NCI-H69 (cell line): ENCODE measurements at places on chromosomes 2 and 18.

GRCh38 chr2:240369801-240370585 is 65.5 kb upstream of the GPC1 start:
- DNase-seq, result no peak

DNA sequence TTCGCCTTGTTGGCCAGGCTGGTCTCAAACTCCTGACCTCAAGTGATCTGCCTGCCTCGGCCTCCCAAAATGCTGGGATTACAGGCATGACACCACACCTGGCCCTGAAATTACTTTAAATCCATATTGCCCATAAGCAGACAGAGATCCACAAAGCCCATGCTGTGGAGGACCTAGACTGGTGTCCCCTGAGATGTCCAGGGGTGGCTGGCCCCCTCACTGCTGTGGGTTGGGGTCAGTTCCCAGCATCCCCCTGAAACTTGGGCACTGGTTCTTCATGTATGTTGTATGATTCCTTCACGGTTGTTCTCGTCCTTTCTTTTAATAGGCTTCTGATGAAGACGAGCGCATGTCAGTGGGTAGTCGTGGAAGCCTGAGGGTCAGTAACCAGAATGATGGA is 78.1 kb upstream of the RBM44 start:
- no peak for DNase-seq

DNA sequence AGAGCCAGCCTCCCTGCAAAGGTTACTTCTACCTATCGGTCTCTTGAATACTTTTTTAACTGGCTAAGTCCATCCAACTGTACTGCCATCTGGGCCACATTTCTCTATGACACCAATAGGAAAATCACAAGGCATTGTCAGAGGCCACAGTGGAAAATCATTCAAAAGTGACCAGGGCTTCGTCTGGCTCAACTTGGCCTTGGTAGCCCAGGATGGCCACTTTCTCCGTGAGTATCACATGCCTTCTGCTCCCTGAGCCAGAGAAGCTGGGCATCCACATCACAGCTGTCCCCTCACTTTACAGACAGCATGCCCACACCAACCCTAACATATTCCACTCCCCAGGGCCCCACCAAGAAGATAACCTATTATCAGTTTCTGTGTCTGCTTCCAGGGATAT is 5.8 kb downstream of the CIB4 start:
- DNase-seq, result no peak

GRCh38 chr18:75269124-75269680 is 58.6 kb downstream of the TSHZ1 start:
- peak; percentile 97 for DNase-seq

GRCh38 chr18:44579028-44579702 is 101.5 kb upstream of the SETBP1 start:
- peak; percentile 87 for DNase-seq

DNA sequence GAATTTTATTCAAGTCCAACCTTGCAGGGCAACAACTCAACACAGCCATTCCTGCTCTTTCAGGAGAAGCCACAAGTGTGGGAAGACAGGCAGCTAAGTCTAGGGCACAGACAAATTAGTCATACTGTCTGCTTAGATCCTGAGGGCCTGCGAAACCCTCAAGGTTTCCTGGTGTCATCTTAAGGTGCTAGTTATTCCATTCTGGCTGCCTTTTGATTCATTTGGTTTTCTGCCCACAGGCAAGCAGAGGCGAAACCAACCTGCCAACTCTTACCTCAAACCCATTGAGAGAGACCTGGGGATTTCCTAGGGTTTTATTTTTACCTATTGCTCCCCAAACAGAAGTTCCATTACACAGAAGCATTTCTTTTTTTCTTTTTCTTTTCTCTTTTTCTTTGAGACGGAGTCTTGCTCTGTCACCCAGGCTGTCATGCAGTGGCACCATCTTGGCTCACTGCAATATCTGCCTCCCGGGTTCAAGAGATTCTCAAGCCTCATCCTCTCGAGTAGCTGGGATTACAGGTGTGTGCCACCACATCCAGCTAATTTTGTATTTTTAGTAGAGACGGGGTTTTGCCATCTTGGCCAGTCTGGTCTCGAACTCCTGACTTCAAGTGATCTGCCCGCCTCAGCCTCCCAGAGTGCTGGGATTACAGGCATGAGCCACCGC is 23.7 kb upstream of the SCYGR1 start:
- DNase-seq, result no peak
